Glomerular endothelial cell (primary cell): ENCODE measurements at places on chromosomes 6 and 20.

GRCh38 chr6:44538131-44538806, 150.8 kb downstream of the CDC5L start:
- no peak for DNase-seq

DNA sequence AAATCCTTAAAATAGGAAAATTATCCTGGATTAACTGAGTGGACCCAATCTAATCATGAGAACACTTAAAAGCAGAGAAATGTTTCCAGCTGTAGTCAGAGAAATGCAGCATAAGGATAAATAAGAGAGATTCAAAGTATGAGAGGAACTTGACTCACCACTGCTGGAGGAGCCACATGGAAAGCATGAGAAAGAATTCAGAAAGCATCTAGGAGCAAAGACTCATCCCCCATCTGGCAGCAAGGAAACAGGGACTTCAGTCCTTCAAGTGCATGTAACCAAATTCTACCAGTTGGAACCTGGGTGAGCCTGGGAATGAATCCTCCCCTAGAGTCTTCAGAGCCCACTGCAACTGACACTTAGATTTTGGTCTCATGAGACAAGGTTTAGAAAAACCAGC, 33.7 kb downstream of the RNF146 start:
- DNase-seq, result no peak

- DNase-seq, result no peak
Observed at GRCh38 chr20:19976595-19977372, 40.4 kb upstream of the NAA20 start.

DNA sequence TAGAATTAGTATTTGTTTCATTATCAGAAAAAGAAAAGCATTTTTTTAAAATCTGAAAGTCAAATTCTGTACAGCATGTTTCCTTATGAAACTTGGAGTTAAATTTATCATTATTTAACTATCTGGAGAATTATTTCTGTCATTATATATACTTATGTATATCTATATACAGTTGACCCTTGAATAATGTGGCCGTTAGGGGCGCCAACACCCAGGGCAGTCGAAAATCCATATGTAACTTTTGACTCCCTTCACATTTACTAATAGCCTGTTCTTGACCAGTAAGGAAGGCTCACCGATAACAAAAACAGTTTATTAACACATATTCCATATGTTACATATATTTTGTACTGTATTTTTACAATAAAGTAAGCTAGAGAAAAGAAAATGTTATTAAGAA, 341.2 kb downstream of the ADGRB3 start:
- no peak for DNase-seq

GRCh38 chr6:106155219-106155830, 69.2 kb downstream of the PRDM1 start:
- no peak for DNase-seq

DNA sequence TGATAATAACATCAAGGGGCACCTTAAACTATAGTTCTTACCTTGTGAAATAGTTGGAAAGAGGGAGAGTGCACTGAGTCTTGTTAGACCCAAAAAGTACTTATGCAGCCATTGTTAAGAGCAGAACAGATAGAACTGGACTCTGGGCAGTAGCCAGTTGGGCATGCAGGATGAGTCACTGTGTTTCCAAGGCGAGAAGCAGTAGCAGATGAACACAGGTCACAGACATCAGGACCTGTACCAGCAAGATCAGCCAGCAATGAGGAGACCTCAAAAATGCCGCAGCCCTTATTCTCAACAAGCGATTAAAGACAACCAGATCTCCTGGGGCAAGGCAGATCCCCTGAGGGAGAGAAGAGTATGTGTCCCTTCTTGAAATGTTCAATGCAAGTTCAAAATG, 79.0 kb downstream of the SAMD3 start:
- DNase-seq, result no peak

DNA sequence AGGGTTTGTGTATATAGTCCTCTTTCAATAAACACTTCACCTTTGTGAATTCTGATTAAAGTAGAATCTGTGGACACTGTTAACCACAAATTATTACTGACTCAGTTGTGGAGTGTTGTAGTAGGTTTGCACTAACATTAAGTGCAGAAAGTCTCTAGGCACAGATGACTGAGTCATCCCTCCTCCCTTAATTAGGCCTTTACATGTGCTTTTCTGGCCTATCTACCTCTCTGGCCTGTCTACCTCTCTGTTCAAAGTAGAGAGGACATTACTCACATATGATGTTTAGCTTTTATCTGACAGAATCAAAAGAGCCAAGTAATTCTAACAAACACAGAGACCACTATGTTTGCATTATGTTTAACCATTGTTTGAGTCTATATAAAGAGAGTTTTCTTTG, 783.0 kb downstream of the TENT5A start:
- DNase-seq, result no peak
